Stimulated activated CD8-positive, alpha-beta memory T cell treated with anti-CD3 and anti-CD28 coated beads, Interleukin-7, amount 100 ng/mL, for 1 hour (primary cell): ENCODE measurements at places on chromosomes 11 and 22.

DNA sequence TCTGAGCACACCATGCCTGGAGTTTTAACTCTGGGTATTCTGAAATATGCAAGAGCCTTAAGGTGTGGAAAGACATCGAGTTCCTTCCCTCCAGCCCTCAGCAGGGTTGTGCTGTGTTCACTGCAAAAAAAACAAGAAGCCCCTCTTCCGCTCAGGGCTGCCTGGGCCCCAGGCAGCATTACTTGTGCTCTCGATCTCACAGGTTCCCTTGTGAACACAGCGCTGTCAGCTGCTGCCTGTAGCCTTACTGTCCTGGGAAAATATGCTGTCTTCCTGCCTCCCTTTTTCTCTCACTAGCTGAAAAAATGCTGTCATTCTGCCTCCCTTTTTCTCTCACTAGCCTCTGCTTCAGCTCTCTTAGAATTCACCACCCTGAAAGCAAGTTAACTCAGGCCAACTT, 15.7 kb upstream of the TENM4 start:
- no peak for DNase-seq

DNA sequence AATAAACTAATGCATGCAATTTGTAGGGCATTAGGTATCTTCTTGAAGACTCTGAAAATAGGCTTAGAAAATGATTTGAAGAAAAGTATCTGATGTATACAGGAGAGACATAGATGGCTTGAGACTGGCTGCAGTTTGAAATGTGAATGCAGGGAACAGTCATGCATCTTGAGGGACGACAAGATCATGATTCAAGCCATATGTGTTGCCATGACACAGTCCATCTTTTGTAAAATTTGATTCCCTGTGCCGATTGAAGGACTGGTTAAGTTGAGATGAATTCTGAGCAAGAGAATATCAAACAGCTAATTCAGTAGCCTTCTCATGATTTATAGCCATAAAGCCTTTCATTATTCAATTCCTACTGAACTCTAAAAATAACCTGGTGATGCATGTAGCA, 231.6 kb downstream of the CASP12 start:
- no peak for DNase-seq

GRCh38 chr11:134762248-134763029, 350.4 kb upstream of the B3GAT1 start:
- DNase-seq = no peak

GRCh38 chr11:27184458-27185312, 144.1 kb downstream of the BBOX1 start:
- DNase-seq = no peak

GRCh38 chr22:24583221-24584165, 9.4 kb downstream of the LRRC75B start:
- DNase-seq = no peak

DNA sequence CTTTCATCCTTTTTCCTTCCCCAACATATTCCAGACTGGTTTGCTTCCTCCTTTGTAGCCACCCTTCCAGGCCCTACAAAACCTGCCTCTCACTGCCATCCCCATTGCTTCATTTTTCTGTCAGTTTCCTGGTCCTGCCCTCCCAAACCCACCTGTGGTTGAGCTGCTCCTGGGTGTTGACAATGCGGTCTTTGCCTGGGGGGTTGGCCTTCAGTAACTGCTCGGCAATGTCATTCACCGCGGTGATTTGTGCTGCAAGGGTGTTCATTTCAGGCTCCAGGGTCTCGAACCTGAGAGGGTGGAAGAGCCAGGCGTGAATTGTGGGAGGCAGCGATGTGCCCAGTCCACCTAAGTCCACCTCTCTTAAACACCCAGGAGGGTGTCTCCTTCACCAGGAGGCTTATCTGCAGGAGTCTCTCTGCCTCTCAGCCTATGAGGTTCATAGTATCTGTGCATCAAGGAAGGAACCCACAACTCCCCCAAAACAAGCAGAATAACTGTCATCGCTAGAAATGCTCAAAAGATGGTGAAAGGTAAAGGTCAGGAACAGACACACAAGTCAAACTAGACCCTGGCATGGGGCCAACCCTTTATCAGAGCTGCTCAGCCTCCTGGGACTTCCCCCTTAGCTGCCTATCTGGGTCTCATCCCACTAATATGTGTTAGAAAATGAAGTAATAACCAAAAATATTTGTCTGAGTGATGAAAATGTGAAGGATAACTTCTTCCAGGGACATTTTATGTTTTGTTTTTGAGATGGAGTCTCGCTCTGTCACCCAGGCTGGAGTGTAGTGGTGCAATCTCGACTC, 23.9 kb upstream of the RBM4B start:
- DNase-seq = no peak

DNA sequence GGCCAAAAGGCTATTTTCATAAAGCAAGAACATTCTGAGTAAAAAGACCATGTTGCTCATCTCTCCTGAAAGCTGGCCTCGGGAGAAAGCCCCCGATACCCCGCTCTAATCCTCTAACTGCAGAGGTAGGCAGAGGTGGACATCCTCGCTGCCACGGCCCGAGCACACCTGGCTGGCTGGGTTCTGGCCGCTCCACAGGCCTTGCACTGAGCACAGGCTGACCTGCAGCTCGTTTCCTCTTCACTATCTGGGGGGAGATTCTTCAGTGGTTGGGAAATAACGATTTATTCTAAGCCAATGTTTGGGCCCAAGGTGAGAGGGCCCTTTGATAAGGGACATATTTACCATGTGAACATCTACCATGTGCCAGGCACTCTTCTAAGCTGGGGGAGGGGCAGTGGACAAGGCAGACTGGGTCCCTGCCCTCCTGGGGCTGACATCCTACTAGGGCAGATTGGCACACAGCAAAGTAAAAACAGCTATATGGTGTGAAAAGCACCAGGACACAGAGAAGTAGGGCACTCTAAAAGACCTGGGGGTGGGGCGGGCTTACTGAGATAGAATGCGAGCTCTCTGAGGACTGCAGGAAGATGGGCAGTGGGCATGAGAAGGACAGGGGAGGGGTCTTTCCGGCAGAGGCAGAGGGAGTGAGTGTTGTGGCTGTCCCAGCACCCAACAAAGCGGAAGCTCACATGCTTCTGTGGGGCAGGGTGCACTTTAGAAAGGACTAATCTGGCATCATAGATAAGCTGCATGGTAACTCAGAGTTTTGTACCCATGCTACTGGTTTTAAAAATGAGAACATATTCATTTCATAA, 65.5 kb upstream of the ARFGAP3 start:
- DNase-seq = no peak

- no peak for DNase-seq
These were observed 33.2 kb downstream of the KIAA0930 start for GRCh38 chr22:45207533-45207932.

GRCh38 chr11:74730571-74731260, 510 bp downstream of the CHRDL2 start:
- DNase-seq = no peak

DNA sequence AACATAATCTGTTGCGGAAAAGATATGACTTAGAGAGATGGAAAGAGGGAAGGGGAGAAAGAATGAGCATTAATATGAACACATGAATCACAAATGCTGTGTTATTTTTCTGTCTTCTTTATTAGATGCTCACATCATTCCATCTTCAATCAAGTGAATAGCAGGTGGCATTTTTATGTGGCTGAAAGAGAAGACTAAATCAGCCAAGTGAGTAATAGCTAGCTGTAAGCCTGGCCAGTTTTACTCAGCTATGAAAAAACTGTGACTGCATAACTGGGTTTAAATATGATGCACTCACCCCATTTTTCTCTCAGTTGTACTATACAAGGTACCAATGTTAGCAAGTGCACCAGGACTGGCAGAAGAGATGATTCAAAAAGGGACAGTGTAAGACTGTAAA, 571.1 kb downstream of the JRKL start:
- no peak for DNase-seq

GRCh38 chr11:73252577-73253191, 19.5 kb upstream of the P2RY6 start:
- no peak for DNase-seq

DNA sequence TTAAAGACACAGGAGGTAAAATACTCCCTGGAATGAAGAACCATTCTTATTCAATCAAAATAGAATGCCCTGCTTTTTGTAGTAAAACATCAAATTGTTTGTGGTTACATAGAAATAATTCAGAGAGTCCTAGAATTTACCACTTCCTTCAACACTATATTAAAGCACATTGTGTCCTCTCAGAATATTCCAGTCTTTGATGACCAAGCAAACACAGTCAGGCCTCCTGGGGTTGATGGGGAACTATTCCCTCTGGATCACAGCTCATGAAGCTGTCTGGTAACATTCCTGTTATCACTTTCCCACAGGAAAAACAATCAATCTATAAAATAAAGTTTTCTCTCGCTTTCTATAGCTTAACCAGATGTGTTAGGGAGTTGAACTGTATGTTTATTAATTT, 389.3 kb downstream of the KCNA4 start:
- DNase-seq = no peak

GRCh38 chr11:7019500-7020182, 505 bp downstream of the ZNF214 start:
- no peak for DNase-seq

DNA sequence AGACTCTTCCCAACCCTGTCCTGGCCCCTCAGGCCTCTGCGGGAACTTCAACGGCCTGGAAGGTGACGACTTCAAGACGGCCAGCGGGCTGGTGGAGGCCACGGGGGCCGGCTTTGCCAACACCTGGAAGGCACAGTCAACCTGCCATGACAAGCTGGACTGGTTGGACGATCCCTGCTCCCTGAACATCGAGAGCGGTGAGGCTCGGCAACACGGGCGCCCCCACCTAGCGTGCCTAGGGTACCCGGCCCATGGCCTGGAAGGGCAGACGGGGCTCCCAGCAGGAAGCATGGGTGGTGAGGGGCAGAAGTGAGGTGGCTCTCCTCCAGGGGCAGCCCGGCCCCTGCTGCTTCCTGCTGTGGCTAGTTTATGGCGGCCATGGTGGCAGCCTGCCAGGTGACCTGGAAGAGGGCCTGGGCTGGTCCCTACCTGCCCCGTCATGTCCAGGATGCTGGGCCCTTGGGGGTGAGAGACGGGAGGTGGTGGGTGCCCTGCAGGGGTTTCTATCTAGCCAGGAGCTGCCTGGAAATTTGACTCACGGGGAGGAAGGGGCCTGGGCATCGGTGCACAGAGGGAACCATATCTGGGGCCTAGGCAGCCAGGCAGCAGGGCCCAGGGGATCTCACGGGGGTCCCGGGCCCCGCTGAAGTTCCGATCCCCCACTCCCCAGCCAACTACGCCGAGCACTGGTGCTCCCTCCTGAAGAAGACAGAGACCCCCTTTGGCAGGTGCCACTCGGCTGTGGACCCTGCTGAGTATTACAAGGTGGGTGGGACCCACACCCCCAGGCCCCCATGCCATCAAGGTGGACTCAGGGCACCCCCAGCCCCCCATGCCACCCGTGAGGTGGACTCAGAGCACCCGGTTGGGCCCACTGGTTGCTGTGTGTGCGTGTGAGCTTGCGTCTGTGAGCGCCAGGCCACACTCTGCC, 9.2 kb downstream of the MUC2 start:
- no peak for DNase-seq

DNA sequence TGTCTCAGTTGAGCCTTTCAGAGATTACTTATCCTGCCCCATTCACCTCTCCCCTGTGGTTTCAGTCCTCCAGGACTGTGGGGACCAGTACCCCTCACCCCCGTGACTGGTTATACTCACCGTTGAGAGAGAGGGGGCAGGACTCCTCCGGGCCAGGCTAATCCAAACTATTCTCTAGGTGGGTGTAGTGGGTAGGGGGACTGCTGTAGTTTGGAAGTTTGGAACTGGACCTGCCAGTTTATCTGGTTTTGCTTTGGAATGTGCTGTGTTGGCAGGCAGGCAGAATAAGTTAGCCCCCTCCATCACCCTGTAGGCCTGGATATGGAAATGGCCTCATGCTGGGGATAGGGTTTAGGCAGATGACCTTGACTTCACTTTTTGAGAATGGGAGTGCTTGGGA, 13.5 kb downstream of the TEAD1 start:
- DNase-seq = no peak
